ENCODE measurements at places on chromosomes 12 and 14.

DNA sequence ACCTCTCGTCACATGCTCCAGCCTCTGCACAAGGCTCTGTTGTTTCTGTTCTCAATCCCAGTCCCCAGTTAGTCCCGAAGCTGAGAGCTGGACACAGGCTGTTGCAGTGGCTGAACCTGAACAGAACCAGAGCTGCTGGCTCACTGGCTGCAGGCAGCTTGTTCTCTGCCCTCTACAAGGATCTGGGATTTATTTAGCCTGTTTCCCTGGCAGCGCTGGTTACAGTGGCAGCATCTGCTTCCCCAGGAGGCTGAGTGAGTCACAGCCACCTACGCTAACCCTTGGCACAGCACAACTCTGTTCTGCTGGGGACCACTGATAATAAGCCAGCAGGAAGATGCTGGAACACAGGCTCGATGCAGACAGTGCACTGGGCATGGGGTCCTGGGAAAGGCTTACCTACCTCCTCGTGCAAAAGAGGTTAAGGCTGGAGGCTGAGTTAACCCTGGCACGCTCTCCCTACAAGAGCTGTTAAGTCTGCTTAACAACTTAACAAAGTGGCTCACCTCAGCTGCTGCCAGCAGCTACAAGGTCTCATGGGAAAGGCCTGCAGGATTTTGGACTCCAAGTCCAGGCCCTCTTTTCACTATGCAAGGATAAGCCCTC is 299.6 kb downstream of the PCNX1 start:
- no peak for DNase-seq

- no peak for DNase-seq
Measured at GRCh38 chr14:31059152-31059924, 33.2 kb upstream of the STRN3 start.

DNA sequence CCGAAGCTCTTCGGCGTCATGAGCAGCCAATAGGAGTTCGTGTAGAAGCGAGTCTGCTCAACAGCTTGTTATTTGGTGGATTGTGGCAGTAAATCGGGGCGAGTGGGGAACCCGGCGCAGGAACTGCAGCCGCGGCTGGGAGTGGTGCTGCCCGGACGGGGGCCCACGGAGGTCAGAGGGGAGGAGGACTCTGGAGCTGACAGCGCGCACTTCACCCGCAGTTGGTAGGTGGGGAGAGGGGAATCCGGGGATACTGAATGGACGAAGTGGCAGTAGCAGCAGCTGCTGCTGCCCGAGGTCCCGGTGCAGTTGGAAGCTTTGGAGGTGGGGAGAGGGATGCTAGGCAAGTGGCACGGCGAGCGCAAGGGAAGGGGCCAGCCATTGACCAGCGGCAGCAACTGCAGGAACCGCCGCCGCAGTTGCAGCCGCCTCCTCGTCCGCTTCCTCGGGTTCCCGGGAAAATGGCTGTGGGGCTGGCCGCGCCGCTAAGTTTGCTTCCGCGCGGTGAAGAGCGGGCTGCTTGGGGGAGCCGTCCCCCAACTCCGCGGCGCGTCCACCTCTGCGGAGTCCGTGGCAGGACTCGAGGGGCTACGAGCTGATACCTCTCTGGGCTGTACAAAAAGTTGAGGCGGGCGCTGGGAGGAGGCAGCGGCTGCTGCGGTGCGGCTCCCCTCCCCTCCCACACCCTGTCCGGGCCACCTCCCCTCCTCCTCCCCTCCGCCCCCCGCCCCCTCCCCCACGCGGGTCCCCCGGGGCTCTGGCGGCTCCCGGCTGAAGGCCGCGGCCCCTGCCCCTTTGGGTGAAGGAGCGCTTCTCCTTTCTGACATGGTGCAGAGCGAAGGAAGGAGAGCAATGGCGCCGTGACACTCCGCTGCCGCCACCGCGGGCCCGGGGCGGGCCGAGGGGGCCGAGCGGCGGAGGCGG is at the start of gene ARID4A:
TSS of gene ARID4A (plus strand) at position 79 of the 924 bp plus-strand sequence. CDS start 1,300 bp downstream, outside the sequence.
- peak; percentile 88 for DNase-seq

DNA sequence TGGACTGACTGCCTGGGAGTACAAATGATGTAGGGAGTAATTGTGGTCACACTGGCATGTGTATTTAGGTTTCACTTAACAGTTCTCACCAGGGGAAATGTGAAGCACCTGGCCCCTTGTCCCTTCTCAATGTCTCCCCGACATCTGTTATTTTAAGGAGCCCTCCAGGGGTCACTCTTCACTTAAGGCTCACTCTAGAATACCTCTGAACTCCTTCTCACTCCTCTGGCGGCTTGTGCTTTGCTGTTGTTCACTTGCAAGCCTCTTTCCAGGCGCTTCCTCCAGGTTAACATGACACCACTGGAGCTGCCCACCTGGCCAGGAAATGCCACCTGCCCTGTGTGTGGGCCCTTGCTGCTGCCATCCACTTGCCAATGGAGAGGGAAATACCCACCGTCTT is 56.5 kb upstream of the GZMB start:
- no peak for DNase-seq

DNA sequence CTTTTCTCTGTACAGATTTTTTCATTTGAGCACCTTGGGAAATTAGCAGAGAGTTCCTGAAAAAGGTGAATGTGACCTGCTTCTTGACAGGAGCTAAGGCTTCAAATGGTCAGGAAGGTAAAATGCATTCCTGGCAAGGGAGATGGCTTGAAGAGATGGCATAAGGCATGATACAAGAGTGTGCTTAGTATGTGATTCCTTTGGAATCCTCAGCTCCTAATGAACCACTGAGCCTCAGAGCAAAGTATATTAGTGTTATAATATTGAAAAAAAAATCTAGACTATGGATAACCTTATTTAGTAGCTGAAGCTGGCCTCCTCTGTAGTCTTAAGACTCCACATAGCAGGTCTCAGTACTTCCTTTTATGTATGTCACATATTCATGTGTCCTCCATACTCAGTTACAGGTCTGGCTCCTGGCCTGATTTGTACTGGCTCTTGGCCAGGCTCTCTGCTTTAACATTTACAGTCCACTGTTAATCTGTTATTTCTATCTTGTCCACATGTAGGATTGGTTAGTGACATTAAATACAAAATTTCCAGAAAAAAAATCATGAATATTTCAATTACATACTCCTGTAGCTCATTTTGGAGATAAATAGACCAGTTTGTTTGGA is 17.9 kb downstream of the TOGARAM1 start:
- DNase-seq = no peak

- DNase-seq = no peak
Measured at GRCh38 chr12:68785358-68785757, 22.6 kb upstream of the MDM2 start.

GRCh38 chr12:120264086-120264903 is 1.2 kb downstream of the PXN start:
- no peak for DNase-seq

- DNase-seq = no peak
Measured at GRCh38 chr12:52527121-52527800, 7.1 kb upstream of the KRT5 start.

GRCh38 chr12:108598553-108599250 is 818 bp upstream of the TMEM119 start:
- no peak for DNase-seq

DNA sequence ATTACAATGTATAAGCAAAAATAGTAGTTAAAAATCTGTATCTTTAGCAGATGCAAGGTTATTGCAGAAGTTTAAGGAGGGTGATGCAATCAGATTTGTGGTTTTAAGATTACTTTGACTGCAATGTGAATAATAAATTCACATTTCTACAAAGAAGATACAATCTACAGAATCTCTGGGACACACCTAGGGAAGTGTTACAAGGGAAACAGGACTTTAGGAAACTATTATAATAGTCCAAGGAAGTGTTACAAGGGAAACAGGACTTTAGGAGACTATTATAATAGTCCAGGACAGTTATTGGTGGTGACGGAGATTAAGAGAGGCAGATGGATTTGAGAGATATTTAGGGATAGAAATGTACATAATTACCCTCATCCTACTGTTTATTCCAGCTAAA is 154.4 kb upstream of the GARIN6 start:
- no peak for DNase-seq

- DNase-seq = no peak
Measured at GRCh38 chr14:50773632-50774541, 57.1 kb downstream of the NIN start.

- DNase-seq = no peak
Measured at GRCh38 chr12:107684990-107685359, 624 bp upstream of the PWP1 start.

DNA sequence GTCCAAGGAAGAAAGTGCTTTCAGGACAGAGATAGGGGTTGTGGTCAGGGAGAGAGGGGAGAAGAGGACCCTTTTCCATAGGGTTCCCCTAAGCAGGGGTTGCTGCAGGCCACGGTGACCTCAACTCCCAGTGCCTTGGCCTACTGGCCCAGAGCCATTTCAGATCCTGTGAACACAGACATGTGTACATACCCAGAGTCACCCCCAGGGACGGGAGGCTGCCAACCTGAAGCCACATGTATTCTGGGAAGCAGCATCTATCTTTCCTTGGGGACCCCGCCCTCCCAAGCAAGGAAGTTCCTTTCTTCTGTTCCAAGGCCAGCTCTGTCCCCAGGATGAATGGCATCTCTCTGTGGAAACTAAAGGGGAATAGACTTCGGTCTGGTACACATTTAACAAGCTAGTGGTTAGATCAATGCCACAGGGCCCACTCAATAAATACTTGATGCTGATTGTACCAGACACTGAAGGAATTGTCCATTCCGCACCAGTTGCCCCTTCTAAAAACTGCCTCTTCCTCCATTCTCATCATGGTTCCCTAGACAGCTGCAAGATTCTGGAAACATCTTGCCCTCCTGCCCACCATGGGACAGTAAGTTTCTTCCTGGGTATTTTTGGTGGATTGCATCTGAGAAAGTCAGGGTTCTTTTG is 25.2 kb upstream of the DGLUCY start:
- no peak for DNase-seq

GRCh38 chr14:68780358-68781160 is 12.3 kb downstream of the ZFP36L1 start:
- peak; percentile 69 for DNase-seq

DNA sequence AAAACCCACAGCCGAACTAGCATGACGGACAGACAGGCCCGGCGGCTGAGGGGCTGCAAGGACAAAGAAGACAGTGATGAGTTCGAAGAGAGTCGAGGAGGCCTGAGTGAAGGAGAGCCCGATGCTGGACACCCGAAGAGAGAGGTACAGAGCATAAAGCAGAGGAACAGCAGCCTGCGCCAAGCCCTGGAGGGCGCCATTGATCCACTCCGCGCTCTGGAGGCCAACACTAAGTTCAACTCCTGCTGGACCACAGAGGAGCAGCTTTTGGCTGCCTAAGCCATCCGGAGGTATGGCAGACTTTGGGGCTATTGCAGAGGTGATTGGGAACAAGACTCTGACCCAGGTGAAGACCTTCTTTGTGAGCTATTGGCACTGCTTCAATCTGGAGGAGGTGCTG is 7.8 kb upstream of the PLXNC1 start:
- DNase-seq = no peak

DNA sequence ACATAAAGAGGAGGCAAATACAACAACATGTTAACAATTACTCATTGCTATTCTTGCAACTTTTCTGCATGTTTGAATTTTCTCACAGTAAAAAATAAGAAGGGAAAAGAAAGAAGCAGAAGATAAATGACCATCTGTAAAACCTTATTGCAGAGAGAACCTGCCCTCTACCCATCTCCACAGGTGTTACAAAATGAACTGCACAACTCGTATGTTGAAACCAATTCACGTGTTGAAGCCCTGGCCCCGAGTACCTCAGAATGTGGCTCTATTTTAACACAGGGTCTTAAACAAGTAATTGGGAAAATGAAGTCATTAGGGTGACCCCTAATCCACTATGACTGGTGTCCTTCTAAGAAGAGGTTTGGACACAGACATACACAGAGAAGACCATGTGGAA is 39.5 kb downstream of the FOXN3 start:
- no peak for DNase-seq

DNA sequence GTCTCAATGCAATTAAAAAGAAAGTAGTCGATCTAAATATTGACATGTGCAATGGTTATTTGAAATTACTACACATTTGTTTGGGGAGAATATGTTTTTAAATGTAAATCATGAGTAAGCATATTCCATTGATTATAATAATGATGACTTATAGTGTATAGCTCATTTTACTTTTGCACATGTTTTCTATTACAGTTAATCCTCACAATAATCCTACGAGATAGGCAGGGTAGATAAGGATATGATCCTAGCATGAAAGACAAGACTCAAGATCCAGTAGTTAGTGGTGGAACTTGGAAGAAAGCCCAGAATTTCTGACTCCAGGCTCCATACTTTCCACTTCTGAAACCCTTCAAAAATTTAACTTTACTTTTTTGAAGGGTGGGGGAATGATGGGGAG is 94.0 kb downstream of the NAV3 start:
- no peak for DNase-seq

All from upper lobe of right lung (tissue), 1 donor.